ENCODE measurements at places on chromosomes 6 and 20.
A peak's percentile ranks its signal among the peaks of the same experiment; 100 is the strongest.

DNA sequence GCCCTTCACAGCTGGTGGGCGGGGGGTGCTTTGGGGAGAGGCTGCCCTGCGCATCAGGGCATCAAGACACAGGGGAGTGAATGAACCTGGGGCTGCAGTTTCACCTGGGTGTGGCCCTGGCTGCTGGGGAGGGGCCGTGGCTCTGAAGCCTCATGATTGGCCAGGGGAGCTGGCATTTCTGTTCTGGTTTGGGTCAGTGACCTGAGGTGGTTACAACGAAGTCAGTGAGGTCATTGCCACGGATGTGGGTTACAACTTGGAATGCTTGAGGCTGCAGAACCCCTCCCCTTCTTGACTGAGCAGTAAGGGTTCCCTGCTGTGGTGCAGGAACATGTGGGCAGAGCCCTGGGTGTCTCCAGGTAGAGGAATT, 3.0 kb downstream of the TCEA2 start:
- DNase-seq, result no peak

DNA sequence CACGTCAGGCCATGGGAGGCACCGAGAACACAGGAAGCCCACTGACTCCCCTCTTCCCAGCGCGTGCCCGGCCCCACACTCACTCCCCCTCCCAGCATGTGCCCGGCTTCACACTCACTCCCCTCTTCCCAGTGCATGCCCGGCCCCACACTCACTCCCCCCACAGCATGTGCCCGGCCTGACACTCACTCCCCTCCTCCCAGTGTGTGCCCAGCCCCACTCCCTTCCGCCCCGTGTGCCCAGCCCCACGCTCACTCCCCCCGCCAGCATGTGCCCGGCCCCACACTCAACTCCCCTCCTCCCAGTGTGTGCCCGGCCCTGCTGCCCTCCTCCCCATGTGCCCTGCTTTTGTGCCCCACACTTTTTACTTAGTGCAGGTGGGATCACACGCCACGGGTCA, 9.7 kb downstream of the RTEL1 start:
- no peak for DNase-seq

- no peak for DNase-seq
Observed at GRCh38 chr6:42375007-42375635, 76.6 kb downstream of the TRERF1 start.

DNA sequence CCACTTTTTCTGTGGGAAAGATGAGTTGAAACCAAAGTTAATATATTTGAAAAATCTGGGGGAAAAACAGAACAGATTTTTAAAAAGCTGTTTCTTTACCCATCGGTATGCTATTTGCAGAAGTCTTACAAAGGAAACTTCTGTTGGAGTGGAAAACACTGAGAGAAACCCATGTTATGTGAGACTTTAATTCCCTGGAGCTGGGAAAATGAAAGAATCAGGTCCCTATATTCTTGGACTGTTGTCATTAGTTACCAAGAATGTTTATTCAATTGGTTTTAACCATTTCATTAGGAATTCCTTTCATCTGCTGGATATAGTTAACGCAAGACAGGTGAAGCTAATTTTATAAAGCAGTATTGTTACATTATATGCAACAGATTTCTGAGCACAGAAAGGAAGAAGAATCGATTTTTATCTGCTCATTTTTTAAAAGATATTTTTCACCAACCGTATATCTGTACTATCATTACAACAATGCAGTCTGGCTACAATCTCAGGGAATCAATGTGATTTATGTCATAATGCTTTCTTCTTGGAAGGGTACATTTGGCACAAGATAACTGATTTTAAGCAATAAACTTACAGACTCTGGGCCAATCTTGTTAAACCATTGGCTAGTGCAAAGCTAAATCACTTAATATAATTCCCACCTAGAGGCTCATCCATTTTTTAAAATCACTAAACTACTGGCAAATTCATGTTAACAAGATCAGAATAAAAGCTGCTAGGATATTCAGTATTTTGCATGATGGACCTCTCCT, 170.0 kb downstream of the MOXD1 start:
- no peak for DNase-seq

- DNase-seq, result no peak
Observed at GRCh38 chr6:53151676-53152075, 3.0 kb upstream of the GCM1 start.

- DNase-seq, result no peak
Observed at GRCh38 chr6:52498538-52499017, 78.3 kb downstream of the TRAM2 start.

GRCh38 chr6:44935693-44936300, 392.3 kb upstream of the RUNX2 start:
- no peak for DNase-seq

DNA sequence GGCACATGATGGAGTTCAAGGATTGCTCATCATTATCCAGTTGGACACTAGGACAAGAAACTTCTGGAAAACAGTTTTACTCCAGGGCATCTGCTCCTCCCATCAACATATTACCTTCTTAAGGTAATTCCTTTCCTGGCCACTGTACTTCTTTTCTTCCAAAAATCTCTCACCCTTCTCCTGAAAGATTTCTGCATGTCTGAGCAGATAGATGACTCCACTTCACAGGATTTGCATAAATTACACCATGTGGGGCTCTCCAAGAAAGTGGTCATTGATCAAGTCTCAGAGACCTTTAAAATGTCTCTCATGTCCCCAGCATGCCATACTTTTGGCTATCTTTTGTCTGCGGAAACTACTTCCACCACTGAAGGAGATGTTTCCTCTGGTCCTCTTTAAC, 103.2 kb upstream of the TNFAIP3 start:
- DNase-seq, result no peak

DNA sequence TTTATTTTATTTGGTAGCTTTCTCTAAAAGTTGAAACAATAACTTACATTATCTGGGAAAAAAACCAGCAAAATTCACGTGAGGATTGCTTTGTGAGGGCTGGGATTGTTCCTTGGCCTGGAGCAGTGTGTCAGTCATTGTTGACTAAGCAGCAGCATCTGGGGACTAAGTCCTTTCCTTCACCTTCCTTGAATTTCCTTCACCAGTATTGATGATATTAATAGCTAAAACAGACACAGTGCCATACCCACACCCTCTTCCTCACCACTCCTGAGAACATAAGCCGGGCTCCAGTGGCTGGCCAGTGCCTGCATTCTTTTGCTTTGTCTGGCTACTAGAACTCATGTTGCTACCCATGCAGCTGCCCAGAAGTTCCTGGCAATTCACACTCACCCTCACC, 23.7 kb downstream of the PLCB1 start:
- DNase-seq, result no peak

- DNase-seq, result no peak
Observed at GRCh38 chr6:167831281-167831828, 4.6 kb downstream of the AFDN start.

- no peak for DNase-seq
Observed at GRCh38 chr20:16485401-16485800, 87.8 kb downstream of the KIF16B start.

- DNase-seq, result no peak
Observed at GRCh38 chr6:133055441-133055966, 185.7 kb upstream of the EYA4 start.

- no peak for DNase-seq
Observed at GRCh38 chr6:161134550-161135298, 139.1 kb downstream of the AGPAT4 start.

DNA sequence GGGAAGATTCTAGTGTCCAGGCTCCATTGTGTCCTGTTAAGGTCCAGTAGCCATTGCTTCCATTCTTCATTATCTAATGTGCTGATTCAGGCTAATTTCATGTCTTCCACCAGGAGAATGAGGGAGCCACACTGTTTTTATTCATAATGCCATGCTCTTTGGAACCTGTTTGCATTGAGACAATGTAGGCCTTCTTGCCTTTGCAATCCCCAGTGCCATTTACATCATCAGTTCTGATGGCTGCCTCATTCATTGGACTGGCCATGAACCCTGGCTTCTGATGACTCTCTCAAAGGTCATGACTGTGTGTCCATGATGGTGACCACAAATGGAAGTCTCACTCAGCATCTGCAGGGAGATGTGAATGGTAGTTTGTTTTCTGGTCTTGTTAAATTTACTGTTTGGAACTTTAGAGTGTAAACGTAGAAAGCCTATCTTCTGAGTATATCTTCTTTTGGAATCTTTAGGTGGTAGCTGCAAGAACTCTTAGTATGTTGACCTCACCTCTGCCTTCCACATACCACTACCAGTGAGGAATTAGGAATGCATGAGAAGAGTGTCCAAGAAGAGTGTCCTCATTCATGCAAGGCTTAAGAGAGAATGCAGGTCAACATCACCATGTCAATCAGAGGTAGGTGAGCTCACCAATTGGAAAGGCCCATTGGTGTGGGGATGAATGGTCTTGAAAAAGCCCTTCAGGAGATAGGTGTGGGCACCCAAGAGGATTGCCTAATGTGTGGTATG, 42.9 kb upstream of the ZFP64 start:
- DNase-seq, result no peak

DNA sequence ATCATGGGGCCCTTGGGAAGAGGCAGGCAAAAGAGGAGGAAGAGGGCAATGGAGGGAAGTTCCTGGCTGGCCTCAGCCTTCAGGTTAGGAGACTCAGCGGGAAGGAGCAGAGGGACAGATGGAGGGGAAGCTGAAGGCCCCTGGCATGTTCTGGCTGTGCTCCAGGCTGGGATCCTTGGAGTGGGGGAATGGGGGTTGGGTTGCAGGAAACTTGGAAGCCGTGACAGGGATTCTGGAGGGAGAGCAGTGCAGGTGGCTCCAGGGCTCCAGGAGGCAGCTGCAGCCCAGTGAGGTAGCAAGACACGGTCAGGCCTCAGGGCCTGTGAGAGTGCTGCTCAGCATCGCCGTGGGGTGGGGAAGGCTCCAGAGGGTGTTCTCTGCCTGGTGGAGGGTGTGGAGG, 64.6 kb upstream of the SCP2D1 start:
- DNase-seq, result no peak

DNA sequence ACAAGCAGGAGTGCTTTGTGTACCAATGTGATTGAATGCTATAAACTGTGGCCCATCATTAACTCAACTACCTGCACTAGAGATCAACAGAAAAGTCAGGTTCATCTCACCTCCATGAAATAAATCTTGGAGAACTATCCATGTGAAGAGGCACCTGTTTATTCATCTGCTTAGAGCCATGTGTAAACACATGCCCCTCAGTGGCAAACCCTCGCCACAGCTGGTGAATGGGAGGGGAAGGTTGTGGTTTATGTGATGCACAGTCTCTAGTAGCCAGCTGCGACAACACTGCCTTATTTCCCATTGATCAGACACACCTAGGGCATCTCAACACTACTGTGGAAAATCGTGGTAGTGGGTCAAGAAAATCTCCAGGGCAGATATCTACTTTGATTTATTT, 640.2 kb downstream of the PTPRT start:
- DNase-seq, result peak; percentile 25

- DNase-seq, result no peak
Observed at GRCh38 chr6:30747300-30747687, 2.9 kb upstream of the IER3 start.

GRCh38 chr6:37039958-37040357, 34.5 kb downstream of the FGD2 start:
- DNase-seq, result no peak

DNA sequence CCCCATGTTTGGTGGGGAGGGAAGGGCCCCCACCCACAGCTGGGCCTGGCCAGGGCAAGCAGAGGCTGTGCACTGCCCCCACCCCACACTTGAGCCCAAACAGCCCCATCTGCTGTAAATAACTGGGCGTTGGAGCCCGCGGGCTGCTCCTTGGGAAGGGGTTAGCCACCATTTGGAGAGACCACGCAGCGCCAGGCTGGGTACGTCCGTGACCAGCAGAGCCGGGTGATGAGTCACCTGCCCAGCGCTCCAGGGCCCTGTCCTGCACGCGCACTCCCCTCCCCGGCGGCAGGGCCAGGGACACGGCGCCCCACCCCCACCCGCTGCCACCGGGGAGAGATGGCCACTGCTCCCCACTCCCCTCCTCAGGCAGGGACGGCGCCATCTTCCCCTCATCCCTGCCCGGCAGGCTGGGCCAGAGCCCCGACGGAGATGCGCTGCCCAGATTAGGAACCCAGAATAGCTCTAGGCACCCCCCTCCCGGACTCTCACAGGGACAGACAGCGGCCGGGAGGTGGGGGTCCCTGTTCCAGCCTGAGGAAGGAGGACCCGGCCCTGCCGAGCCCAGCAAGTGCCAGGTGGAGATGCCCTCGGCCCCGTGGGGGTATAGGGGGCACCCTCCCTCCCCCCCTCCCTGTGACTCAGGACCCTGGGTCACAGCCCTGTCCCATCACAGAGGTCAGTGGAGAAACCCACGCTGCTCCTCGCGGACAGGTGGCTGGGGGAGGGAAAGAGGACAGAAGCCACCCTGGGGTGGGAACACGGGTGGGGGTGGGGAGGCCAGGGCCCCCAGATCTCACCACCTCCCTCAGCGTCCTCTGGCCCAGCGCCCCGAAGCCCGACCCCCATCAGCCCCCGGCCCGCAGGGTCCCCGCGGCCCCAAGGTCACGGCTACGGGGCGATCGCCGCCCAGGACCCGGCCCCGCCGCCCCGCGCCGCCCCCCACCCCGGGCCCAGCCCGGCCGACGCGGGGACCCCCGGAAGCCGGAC, 642 bp downstream of the EEF1A2 start:
- no peak for DNase-seq

DNA sequence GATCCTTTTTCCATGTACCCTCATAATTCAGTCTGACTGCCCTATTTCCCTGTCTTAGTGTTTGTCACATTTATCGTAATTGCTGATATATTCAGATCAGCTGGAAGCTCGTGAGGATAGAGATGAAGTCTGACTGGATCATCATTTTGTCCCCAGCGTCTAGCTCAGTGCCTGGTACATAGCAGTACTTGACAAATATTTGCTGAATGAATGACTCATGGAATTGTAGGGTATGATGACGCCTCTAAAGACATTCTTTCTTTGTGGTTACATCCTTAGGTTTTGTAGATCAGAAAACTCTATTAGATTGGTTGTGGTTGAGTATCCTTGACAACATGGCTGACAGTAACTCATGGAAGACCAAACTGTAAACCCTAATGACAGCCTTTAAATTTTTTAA, 68.9 kb downstream of the MTHFD1L start:
- DNase-seq, result no peak

DNA sequence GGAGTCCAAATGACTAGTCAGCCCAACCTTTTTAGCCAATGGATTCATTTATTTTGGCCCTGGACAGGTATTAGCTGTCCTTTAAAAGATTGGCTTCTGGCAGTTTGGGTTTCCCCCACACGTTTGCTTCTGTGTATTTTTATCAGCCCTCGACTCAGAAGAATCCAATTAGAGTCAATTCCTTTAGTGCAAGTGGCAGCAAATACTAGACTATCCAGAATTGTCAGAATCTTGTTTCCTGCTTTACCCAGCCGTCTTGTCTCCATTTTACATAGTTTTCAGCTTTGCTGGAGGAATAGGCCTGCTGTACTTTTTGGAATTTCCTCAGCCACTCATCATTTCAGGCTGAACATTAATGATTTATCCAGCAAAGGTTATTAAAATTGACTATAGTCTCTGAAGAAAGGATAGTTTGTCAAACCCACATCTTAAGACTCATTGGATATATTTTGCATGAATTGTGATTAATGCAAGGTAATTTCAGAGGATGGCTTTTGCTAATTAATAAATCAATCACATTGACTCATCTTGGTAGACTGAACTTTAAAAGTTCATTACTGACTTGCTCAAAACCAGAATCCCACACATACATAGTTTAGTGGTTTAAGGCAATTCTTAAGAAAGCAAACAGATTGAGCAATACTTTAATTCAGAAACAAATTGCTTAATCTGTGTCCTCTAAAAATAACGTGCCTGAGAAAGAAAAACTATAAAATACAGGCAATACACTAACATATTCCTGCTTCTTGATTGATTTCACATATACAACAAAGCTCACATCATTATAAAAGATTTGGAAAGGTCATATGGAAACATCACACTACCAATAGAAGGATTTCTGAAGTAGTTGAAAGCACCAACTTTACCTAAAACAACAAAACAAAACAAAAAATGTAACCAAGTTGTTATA, 62.9 kb upstream of the ZNF217 start:
- DNase-seq, result no peak

Measured in NCI-H187 treated with DMSO at 0.1 percent for 48 hours (cell line).